ENCODE measurements at places on chromosomes 6 and 20.
A peak's percentile ranks its signal among the peaks of the same experiment; 100 is the strongest.

DNA sequence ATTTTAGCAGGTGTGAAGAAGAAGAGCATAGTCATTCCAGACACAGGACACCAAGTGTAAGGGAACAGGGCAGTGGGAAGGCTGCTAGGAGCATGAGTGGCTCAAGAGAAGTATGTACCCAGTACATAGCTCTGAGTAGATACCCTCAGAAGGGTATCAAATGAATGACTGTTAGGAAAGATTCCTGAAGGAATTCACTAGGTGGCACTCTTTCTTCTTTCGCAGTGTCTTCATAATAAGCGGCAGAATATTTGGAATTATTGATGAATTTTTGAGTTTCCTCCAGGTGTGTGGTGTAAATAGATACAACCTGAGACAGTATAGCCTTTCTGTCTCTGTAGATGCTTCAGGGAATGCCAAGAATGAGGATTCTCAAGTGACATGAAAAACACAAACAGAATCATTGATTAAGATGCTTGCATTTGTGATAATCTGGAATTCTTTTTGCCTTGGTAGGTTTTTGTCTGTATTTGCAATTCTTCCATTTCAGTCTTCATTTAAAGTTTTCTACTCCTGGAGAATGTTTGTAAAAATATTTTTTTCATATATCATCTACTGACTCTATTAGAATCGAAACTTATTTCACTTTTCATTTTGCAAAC lies 264.3 kb upstream of the RIMS1 start:
- no peak for DNase-seq

DNA sequence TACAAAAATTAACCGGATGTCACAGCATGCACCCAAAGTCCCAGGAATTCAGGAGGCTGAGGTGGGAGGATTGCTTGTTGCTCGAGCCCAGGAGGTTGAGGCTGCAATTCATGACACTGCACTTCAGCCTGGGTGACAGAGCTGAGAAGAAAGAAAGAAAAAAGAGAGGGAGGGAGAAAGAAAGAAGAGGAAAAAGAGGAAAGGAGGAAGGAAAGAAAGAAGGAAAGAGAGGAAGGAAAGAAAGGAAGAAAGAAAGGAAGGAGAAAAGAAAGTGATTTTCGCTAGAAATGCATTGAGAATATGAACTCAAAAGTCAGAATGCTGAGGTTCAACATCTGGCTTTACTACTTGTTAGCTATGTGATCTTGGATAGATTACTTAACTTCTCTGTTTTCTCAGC lies 6.6 kb downstream of the SENP6 start:
- no peak for DNase-seq

GRCh38 chr20:22260506-22260905 lies 323.9 kb downstream of the FOXA2 start:
- no peak for DNase-seq

- DNase-seq, result no peak
These were observed 423.2 kb downstream of the RFPL4B start for GRCh38 chr6:112770308-112770707.

GRCh38 chr20:32648761-32649650 lies 24.7 kb downstream of the C20orf203 start:
- no peak for DNase-seq

DNA sequence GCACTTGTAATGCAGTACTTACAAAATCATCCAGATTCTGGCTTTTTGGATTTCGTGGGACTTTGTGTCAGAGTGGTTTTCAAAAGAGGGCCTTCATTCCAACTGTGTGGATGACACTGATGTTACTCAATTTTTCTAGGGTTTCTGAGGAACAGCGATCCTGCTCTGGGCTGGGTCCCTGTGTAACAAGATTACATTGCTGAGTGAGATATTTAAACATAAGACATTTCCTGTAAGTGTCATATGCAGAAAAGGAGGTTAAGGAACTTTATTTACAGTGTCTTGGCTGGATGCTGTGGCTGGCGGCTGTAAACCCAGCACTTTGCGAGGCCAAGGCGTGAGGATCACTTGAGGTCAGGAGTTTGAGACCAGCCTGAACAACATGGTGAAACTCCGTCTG lies 6.7 kb downstream of the ZFAND3 start:
- DNase-seq, result no peak

DNA sequence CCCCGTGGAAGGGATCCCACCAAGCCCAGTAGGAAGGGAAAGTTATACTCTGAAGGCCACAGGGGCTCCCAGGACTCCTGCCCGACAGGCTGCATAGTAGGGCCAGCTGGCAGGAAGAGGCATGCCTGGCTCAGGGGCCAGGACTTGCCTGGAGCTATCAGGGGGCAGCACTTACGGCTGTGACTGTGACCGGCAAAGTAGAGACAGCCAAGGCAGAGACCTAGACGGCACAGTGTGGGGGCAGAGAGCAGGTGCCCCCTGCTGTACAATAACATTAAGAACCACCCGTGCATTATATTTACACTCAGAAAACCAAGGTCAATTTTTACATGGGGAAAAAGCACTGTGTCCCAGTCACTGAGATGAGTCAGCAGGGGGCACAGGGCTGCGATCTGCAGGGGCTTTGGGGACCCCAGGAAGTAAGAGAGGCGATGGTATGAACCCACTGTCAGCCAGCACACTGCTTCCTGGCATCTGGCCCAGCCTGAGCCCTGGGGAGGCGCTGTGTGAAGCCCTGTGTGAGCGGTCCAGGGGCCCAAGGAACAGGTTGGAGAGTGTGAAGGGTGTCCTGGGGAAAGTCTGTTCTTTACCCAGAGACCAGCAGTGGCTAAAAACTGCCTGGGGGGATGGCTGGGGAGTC lies 9.9 kb downstream of the CCDC167 start:
- DNase-seq, result no peak

GRCh38 chr6:31587791-31588777 lies 2.0 kb downstream of the LST1 start:
- no peak for DNase-seq

GRCh38 chr6:44540881-44541280 lies 153.4 kb downstream of the CDC5L start:
- DNase-seq, result no peak

DNA sequence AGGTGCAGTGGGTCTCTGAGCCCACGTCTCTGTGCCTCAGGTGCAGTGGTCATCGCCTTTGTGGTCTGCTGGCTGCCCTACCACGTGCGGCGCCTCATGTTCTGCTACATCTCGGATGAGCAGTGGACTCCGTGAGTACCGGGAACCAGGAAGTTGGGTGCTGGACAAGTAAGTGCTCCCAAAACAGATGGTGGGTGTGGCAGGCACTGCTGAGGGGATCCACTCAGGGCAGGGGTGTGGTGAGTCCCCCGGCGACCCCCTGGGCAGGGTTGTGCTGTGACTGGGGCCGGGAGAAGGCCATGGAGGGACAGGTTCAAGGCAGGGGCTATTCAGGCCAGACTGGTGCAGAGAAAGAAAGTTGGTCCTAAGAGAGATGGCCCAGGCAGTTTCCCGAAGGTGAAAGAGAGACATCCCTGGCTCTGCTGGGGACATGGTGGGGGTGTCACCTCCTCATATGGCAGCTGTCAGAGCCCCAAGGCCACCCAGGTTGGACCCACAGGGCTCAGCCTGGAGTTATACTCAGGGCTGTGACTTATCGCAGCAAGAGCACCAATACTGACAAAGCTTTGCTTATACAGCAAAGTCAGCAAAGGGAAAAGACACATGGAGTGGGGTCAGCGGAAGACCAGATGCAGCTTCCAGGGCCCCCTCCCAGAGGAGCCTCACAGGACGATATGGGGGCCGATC lies 37.9 kb upstream of the MRGBP start:
- no peak for DNase-seq

DNA sequence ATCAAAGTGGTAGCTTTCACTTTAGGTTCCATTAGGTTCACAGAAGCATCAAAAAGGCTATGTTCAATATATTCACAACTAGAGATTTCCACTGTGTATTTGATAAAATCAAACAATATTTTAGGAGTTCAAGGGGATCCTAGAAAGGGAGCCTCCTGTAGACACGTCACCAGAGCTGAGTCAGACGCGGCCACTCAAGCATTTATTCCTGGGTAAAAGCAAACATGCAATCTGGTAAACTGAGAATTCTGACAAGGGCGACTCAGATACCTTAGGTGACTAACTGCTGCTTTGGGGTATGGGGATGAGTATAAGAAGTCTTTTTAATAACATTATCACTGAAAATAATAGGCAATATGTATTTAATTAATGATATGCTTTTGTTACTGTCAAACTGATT lies 118.7 kb upstream of the HMGN3 start:
- DNase-seq, result no peak

DNA sequence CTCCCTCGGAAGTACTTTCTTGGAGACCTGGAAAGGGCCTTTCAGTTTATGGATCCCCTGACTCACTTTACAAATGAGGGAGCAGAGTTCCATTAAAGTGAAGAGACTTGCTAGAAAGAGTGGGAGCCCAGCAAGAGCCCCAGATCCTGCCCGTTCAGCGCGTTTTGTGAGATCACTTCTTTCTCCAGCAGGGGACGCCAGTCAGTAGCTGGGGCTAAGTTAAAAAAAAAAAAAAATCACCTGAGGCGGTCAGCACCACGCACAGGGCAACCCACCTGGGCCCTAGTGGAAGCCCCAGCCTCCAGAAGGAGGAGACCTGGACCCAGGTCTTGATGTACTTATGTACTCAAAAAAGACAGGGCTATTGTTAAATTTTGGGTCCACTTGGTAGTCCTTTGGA lies 274.5 kb upstream of the RNF24 start:
- DNase-seq, result no peak

GRCh38 chr20:41553142-41553879 lies 64.9 kb downstream of the CHD6 start:
- DNase-seq, result no peak

DNA sequence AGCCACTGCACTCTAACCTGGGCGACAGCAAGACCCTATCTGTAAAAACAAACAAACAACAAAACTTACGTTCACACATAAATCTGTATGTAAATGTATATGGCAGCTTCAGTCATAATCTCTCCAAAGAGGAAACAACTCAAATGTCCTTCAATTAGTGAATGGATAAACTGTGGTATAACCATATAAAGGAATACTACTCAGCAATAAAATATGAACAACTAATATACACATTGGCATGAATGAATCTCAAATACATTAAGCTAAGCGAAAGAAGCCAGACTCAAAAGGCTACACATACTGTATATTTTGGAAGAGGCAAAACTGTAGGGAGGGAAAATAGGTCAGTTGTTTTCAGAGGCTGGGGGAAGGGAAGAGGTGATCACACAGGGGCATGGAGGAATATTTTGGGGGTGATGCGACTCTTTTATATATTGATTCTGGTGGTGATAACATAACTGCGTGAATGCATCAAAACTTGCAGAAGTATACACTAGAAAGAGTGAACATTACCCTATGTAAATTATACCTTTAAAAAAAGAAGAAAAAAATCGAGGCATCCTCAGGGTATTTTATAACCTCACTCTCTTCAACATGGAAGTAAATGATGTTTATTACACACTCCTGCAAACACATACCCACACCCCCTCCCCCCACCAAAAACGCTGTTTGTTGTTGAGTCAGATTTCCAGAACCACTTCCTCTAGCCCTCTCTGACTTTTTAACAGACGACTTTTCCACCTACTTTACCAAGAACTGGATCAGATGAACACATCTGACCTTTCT lies 115.2 kb upstream of the RNF24 start:
- DNase-seq, result peak; percentile 80

GRCh38 chr6:107867302-107867615 lies 43.1 kb upstream of the SCML4 start:
- no peak for DNase-seq

DNA sequence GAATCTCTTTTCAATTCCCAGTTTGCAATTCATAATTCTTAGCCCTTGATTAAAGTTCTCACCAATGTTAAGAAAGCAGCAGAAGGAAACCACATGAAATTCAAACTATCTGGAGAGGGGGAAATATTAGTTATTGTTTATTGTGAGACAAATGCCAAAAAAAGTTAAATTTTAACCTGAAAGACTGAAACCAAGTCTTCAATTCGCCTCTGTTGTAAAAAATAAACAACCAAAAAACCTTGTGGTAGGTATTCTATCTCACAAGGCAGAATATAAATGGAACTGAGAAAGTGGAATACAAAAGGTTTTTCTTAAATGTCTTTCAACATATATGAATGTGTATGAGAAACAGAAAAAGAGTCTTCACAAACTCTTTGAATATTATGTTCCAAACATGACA lies 24.8 kb downstream of the TMX4 start:
- DNase-seq, result no peak

DNA sequence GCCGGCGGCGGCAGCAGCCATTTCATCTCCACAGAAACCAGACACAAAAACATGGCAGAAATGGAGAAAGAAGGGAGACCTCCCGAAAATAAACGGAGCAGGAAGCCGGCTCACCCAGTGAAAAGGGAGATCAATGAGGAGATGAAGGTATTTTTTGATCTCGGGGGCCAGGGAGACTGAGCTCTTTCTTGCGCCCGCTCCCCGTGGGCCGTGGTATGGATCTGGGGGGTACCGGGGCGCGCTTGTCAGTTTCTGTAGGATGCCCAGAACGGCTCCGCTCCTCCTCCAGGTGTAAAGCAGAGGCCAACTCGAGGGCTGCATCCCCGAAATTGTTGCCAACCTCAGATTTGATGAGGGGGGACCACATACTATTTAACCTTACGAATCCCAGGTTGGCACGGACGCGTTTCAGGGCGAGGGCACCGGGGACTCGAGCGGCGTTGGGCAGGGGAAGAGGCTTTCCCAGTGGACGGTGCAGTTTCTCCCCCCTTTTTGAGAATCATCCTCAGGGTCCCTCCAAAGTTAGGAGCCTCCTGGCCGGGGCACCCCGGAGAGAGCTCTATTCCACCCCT lies 735 bp downstream of the SOBP start:
- no peak for DNase-seq

DNA sequence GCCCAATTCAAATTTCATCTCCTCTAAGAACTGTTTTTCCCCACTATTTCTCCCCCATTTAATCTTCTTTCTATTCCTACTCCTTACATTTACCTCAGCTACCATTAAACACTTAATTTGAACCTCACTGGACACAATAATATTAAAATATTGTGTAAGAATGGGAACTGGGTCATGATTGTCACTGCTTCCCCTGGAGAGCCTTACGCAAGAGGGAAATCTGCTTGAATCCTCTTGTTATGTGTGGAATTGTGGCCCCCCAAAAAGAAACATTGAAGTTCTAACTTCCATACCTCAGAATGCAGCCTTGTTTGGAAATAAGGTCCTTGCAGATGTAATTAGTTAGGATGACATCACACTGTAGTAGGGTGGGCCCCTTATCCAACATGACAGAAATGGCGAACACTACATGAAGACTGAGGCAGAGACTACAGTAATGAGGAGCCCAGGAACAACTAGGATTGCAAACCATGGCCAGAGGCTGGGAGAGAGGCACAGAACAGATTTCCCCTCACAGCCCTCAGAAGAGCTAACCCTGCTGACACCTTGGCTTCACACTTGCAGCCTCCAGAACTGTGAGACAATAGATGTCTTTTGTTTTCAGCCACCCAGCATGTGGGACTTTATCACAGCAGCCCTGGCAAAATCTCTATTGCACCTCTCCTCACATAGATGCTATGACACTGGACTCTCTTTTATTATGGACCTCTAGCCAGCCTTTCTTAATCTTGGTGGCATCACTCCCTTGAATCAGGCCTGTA lies 29.9 kb downstream of the HIVEP2 start:
- no peak for DNase-seq

DNA sequence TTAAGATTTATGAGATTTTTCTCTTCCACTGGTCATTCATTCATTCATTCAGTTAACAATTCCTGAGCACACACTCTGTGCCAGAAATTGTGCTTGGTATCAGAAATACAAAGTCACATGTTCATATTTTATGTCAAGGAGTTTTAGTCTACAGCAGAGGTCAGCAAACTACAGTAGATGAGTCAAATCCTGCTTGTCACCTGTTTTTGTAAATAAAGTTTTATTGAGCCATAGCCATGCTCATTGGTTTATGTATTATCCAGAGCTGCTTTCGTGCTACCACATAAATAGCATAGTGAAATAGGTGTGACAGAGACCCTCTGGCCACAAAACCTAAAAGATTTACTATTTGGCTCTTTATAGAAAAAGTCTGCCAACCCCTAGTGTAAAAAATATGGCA lies 46.8 kb downstream of the THEMIS start:
- no peak for DNase-seq
